GM23248 (cell line): ENCODE measurements at places on chromosomes 11 and 22.

- no peak for DNase-seq
Measured at GRCh38 chr22:17102297-17102667, 17.5 kb downstream of the IL17RA start.

DNA sequence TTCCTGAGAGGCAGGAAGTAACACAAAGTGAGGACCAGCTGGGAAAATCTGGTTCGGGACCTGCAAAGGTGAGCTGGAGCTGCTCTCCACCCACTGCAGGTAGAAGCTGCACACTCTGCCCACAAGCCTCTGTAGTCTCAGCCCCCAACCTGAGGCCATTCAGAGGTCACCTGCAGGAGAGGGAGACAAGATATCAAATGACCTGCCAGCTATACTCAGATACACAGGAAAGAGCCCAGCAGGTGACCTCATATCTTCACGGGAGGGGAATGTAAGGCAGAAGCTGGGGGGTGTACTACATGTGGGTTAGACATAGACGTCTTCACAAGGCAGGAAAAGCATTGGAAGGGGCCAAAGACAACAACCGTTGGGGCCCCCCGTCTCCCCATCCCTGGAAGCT lies 86.1 kb downstream of the APIP start:
- no peak for DNase-seq

DNA sequence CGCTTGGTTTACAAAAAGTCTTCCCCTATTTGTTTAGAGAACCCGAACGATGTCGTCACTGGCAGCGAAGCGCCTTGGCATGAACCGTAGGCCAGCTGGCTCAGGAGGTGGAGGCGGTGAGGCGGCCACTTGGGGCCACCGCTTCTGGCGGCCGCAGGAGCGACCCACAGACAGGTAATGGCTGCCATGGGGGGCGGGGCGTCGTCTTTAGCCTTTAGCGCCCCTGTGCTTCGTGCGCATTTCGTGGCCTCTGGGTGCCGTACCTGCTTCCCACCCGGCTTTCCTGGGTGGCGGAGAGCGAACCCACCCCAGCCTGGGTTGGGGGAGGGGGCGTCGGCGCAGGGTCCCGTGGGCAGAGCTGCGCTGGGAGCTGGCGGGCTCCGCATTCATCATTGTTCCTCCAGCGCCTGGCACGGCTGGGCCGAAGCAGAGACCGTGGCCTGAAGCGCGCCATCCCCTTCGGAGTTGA lies 469 bp upstream of the OSBP2 start:
- peak; percentile 62 for DNase-seq

GRCh38 chr22:47107431-47107830 lies 345.0 kb downstream of the TBC1D22A start:
- peak; percentile 92 for DNase-seq

DNA sequence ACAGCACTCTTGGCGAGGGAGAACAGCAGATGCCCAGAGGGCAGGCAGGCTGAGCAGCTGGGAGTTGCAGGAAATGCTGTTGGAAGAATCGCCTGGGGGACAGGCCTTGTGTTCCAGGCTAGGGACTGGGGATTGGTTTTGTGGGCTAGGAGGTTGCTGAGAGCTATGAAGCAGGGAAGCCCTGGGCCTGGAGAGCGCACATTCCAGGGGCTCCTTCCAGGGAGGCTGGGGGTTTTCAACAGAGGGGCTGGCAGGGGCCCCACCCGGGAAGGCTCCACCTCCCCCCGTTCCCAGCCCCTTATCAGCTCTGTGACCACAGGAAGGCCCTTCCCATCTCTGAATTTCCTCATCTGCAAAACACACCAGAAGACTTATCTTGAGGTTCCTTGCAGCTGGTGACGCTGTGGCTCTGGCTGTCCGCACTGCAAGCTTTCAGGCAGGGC lies 21.7 kb downstream of the WNT11 start:
- no peak for DNase-seq

DNA sequence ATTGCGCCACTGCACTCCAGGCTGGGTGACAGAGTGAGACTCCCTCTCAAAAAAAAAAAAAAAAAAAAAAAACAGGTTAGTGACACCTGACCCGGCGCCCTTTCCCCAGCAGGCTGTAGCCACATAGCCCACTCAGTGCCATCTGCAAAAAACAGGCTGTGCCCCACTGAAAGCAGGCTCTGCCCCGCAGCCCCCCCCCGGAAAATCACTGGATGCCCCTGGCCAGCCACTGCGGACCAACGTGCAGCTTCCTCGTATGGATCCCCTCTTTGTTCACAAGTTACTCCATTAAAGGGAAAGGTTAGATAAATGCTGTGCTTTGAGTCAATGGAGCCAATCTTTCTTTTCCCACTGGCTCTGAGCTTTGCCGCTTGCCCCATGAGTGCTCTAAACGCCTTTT lies 660.3 kb downstream of the TBC1D22A start:
- DNase-seq: no peak

DNA sequence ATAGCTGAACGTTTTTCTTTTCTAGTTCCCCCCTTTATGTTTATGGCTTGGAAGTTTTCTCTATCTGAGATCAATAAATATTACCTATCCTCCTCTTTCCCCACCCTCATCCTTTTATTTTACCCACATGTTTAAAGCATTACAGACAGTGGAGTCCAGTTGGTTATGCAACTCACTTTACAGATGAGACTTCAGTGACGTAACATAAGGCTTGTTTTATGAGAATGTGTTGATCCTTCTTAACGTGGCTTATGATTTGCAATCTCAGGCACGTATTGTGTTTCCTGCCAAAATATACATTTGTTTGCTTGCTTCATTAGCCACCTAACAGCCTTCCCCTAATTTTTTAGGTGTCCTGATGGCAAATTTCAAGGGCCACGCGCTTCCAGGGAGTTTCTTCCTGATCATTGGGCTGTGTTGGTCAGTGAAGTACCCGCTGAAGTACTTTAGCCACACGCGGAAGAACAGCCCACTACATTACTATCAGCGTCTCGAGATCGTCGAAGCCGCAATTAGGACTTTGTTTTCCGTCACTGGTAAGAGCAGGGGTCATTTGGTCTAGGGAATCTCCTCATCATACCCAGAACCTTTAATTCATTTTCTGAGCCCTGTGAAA lies 36.6 kb downstream of the TMEM45B start:
- DNase-seq: peak; percentile 29

DNA sequence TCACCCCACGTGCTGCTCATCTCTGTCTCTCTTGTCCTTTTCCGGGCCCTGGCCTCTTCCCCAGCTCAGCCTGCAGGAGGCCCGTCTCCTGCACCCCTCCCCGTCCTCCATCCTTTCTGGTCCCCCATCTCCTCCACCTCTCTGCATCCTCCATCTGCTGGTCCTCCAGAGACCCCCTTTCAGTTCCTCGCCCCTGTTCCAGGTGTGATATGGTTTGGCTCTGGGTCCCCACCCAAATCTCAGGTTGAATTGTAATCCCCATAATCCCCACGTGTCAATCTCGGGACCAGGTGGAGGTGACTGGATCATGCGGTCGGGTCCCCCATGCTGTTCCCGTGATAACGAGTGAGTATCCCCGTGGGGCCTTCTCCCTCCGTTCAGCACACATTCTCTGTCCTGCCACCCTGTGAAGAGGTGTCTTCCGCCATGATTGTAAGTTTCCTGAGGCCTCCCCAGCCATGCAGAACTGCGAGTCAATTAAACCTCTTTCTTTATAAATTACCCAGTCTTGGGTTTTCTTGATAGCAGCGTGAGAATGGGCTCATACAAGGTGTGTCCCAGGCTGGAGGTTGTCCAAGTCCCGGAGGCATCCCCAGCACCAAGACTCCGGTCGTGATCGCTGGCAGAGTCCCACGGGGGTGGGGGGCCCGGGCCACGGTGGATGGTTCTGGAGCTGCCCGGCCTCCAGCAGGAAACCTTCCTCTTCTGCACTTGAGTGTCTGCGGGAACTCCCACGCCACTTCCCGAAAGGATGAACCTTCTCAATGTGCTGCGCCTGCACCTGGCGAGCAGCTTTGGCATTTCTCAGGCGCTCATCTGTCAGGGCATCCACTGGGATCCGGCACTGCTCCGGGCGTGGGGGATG lies 29.0 kb upstream of the TOLLIP start:
- no peak for DNase-seq

- no peak for DNase-seq
Measured at GRCh38 chr22:36830601-36831000, 13.8 kb upstream of the PVALB start.

DNA sequence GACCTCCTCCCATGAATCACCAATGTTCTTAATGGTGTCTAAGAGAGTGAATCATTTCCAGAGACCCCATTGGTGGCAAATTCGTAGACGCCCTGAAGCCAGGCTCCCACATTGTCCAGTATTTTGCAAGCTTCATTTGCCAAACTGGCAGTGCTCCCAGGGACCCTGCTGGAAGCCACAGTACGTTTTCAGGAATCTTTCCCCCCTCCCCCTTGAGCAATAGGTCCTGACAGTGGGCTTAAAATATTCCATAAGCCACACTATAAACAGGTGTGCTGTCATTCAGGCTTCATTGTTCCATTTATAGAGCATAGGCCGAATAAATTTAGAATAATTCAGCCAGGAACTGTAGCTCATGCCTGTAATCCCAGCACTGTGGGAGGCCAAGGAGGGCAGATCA lies 125.3 kb downstream of the MORC2 start:
- DNase-seq: no peak

GRCh38 chr22:50218996-50219727 lies 18.4 kb downstream of the SELENOO start:
- peak; percentile 68 for DNase-seq

DNA sequence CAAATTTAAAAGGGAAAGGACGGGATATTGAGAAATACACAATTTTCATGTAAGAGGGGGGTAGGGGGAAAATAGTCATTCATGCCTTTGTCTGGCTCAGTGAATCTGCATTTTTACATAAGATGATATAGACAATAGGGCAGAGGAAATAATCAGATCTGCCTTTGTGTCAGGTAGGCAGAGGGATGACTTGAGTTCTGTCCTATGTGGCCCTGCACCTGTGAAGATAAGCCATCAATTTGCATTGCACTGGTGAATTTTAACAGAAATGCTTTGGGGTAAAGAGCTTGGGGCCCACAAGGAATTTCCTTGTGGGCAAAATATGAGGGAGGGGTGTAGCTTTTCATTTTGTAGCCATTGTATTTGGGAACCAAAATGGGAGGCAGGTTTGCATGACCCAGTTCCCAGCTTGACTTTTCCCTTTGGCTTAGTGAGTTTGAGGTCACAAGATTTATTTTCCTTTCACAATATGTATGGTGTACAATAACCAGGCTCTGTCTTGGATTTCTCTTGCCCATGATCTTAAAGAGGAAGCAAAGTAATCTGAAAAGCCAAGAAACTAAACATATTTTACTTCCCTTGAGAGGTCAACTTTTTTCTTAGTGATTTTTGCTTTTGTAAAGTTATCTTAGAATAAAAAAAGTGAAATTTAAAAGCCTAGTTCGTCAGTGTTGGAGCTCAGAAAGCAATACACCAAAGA lies 77.7 kb upstream of the SORL1 start:
- DNase-seq: no peak

DNA sequence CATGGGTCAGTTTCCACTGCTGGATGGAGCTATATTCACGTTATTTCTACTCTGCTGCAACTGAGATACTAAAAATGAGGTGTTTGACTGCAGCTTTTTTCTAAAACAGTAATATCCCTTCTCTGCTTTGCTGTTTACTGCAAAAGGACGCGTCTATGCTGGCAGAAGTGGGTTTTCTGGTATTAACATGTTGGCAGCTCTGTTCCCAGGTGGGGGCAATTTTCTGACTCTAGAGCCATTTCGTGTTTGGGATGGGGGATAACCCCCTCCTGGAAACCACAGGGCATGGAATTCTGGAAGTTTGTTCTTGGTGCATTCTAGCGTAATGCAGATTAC lies 4.9 kb downstream of the GRK2 start:
- DNase-seq: no peak

- peak; percentile 76 for DNase-seq
Measured at GRCh38 chr11:36356201-36356600, 60.1 kb downstream of the PRR5L start.

- DNase-seq: no peak
Measured at GRCh38 chr11:58734681-58735490, 3.1 kb upstream of the GLYAT start.
